Activated T-cell treated with anti-CD3 and anti-CD28 coated beads for 24 hours (primary cell): ENCODE measurements at places on chromosomes 16 and 17.

DNA sequence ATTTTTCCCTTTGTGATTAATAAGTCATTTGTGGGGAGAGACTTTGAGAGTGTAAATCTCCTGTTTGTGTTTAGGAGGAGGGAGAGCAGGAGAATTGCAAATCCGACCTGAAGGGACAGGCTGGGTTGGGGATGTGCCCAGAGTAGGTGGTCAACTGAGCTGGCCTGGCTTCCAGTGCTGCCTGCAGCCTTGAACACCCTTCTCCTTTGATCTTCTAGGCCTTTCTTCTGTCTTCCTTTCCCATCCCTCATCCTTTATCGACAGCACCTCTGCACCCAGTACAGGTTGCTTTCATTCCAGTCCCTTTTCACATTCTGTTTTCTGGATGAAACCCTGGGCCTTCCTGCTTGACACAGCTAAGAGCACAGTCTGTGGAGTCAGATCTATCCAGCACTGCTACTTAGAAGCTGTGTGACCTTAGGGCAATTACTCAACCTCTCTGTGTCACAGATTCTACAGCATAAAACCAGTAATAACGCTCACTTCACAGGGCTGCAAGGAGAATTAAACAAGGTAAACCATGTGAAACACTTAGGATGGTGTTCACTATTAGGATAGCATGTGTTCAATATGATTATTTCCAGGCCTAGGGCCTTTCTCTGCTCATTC lies 1.0 kb upstream of the CSNK2A2 start:
- DNase-seq, result no peak

DNA sequence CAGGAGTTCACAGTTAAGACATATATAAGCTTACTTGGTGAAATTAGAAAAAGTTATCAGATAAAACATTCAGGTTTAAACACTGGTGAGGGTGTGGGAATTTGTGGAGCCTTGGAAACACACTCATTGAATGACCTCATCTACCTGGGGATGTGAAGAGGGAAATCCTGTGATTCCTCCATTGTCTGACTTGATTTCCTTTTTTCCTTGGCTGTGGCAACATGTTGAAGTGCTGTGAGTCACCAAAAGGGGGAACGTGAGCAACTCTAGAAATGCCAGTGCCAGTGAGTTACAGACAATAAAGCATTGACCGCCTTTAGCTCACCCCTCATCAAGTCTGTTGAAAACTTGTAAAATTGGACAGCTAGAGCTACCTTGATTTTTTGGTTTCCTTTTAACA lies 1.8 kb downstream of the HMOX2 start:
- no peak for DNase-seq

DNA sequence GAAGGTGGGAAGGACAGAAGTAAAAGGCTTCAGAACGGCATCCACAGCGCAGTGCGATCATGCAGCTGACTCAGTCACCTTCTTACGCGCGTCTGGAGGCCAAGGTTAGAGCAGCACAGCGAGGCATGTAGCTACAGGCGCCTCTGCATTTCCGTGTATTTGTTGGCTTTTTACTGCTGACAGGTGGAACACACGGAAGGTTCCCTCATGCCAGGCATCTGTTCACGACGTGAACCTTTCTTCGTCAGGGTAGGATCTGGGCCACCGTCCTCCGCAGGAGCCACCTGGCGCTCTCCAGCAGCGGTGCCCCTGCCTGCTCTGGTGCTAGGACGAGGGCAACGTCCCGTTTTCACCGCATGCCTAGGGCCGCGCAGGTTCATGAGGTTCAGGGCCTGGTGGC lies 15.3 kb downstream of the TMEM204 start:
- no peak for DNase-seq

DNA sequence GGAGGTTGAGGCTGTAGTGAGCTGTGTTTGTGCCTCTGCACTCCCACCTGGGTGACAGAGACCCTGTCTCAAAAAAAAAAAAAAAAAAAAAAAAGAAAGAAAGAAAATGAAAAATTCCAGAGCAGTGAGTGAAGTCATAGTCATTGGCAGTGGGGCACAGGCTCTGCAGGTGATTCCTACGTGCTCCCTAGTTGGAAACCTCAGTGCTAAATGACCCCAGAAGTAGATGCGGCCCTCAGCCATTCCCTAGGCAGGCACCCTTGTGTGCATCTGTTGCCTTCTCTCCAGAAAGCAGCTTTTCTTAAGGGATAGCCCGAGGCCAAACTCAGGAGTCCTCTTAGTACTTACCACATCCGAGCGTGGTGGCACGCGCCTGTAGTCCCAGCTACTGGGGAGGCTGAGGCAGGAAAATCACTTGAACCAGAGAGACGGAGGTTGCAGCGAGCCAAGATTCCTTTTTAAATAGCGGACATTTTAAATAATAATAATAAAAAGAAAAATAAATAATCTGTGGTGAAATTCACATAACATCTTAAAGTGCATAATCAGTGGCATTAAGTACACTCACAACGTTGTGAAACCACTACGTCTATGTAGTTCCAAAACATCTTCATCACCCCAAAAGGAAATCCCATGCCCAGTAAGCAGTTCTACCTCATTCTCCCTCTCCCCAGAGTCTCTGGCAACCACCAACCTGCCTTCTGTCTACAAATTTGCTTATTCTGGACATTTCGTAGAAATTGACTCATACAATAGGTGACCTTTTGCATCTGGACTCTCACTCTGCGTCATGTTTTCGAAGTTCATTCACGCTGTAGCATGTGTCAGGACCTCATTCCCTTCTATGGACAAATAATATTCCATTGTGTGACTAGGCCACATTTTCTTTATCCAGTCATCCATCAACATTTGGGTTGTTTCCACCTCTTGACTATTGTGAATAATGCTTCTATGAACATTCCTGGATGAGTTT lies 12.5 kb upstream of the SPHK1 start:
- no peak for DNase-seq

DNA sequence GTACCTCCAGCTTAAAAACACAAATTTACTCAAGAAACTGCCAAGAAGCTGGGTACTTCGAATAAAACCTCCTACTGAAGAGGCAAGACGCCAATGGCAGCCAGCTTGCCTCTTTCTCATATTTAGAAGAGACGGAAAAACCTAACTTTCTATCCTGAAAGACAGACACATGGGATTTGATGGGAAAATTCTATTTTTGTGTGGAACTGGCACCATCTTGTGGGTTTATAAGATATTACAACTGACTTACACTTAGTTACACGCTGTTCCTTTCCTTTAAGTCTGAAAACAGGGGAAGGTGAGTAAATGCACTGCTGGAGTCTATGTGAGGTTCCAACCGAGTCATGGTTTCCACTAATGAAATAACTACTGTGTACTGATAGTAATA lies 10.3 kb downstream of the ZNF18 start:
- DNase-seq, result no peak

DNA sequence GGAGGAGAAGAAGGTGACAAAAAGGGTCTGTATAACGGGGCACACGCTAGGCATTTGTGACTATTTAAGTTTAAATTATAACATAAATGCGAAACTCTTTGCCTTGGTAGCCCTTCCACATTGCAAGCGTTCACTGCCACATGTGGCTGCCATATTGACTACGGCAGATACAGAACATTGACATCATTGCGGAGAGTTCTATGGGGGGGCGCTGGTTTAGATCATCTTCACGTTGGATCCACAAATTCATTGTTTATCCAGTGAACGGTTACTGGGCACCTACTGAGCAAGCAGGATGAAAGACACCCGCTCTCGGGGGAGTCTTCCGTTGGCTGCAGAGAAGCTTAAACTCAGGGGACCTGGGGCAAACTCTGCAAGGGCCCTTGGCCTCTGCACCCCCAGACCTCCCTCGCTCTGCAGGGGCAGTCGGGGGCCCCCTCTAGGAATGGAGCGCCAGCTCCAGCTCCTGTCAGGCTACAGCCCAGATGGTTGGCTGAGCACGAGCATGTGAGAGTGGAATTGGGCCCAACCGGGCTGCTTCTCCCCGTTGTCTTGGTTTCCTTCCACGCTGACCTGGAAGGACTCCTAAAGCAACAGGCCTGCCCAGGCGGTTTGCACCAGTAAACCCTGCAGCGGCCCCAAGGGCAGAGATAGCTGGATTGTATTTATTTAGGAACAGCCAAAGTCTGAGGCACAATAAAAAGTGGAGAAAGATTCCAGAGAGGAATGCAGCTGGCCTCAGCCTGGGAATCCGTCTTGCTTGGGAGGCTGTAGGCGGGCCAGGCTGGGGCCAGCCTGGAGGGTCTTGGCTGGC lies 172.2 kb downstream of the SEC14L1 start:
- DNase-seq, result no peak

DNA sequence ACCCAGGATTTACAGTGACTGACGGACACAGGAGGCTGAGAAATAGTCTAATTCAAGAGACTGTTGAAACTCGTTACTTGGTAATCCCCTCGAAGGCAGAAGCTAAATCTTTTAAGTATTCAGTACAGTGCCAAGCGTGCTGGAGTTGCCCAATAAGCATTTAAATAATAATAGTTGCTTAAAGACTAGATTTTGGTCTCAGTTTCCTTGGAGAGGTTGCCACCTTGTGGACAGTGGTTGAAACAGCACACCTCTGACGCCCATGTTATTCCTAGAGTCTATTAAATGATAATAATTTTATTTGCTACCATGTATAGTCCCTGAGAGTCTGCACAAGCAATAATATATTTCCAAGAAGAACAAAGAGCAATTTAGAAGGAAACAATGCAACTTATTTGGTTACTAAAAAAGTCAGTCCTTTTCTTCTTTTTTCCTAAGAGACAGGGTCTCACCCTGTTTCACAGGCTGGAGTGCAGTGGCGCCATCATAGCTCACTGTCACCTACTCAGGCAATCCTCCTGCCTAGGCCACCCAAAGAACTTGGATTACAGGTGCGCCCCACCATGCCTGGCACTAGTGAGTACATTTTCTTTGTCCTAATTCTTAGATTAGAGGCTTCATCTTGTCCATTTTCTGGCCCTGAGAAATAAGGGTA lies 138.0 kb upstream of the NUDT7 start:
- peak; percentile 16 for DNase-seq

GRCh38 chr17:5694551-5694950 lies 110.2 kb upstream of the NLRP1 start:
- DNase-seq, result no peak

GRCh38 chr17:29761040-29761761 lies 138.5 kb upstream of the CORO6 start:
- DNase-seq, result peak; percentile 89

DNA sequence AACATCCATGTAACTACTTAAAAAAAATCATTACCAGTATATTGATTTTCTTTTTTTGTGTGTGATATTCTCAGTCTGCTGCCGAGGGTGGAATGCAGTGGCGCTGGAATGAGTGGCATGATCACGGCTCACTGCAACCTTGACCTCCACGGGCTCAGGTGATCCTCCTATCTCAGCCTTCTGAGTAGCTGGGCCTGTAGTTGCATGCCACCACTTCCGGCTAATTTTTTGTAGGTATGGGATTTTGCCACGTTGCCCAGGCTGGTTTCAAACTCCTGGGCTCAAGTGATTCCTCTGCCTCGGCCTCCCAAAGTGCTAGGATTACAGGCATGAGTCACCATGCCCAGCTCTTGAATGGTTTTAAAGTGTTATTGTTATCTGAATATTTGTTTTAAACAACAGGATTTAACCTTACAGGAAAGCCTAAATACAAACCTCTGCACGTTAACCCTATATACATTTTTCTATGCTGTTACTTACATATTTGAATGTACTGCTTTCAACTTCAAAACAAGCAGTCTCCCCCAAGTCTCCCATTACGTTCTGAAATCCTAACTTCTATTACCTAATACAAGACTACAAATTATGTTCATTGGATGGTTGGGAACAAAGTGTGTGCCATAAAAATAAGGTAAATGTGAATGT lies 61.7 kb downstream of the KPNA2 start:
- no peak for DNase-seq

DNA sequence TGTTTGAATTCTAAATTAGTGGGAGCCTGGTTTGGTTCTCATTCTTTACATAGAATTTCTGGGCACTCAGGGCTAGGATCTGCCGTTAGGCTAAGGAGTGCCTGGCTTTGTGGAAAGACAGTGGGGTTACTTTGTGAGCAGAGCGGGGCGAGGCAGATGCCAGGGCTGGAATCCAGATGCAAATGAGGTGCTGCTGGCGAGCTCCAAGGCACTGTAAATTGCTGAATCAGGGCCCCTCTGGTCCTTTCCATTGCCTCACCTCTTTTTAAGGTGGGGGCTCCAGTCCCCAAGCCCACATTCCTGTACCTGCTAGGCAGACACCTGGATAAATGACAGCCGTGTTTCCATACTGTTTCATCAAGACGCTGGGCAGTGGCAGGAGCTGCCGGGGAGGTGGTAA lies 33.8 kb downstream of the PIPOX start:
- DNase-seq, result no peak

GRCh38 chr17:77373299-77374169 lies 232.8 kb downstream of the SEC14L1 start:
- DNase-seq, result no peak

DNA sequence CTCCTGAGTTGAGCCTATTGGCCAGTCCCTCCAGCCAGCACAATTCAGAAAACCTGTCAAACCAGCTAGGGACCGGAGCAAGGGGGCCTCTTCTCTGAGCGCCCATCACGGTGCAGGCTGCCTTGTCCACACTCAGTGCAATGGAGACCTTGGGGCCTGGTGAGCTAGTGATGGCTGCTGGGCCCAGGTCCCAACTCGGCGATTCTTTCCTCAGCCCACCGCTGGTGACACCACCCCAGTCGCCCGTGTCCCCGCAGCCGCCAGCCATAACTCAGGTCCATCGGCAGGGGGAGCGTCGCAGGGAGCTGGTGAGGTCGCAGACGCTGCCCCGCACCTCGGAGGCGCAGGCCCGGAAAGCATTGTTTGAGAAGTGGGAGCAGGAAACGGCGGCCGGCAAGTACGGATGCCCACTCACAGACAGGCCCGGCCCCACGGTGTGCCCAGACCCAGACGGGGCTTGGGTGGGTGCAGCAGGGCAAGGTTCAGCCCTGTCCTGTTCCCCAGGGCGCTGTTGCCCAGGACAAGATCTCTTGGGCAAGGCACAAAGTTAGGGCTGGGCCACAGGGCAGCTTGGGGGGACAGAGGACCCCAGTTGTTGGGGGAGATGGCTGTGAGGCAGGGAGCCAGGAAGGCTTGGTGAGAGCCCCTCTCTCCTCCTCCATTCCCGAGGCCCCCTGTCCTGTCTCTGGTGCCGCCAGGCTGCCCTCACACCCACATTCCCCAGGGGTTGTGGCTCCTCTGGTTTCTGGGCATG lies 10.8 kb downstream of the SMTNL2 start:
- DNase-seq, result peak; percentile 26

DNA sequence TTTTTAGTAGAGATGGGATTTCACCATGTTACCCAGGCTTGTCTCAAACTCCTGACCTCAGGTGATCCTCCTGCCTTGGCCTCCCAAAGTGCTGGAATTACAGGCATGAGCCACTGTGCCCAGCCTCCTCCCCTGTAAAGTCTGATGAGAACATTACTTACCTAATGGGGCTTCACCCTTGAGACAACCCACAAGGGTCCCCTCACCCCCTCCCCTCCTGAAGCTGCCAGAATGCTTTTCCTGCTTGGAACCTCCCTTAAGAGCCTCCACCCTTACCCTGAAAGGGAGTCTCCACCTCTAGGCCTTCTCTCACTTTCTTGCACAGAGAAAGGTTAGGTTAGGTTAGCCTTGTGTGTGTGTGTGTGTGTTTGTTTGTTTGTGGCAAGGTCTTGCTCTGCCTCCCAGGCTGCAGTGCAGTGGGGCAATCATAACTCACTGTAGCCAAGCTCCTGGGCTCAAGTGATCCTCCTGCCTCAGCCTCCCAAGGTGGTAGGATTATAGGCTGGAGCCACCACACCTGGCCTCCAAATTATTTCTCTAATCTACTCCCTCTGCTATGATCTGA lies 8.9 kb downstream of the SLC5A11 start:
- DNase-seq, result no peak
